ENCODE measurements at places on chromosomes 2 and 18.
A peak's percentile ranks its signal among the peaks of the same experiment; 100 is the strongest.

GRCh38 chr2:180254872-180255271 is 247.8 kb upstream of the CWC22 start:
- no peak for DNase-seq

GRCh38 chr2:108154366-108155061 is 85.3 kb upstream of the SULT1C3 start:
- no peak for DNase-seq

GRCh38 chr2:206442833-206443734 is at the start of gene ADAM23:
ADAM23 (plus strand) TSS chr2:206443532; CDS start chr2:206443867, 335 bp downstream.
- peak; percentile 11 for DNase-seq

- no peak for DNase-seq
Observed at GRCh38 chr18:4720518-4720917, 265.4 kb upstream of the DLGAP1 start.

GRCh38 chr2:241108271-241109209 is 6.5 kb upstream of the MTERF4 start:
- no peak for DNase-seq

GRCh38 chr2:190627448-190628412 is 21.2 kb upstream of the NAB1 start:
- DNase-seq = no peak

- no peak for DNase-seq
Observed at GRCh38 chr18:31146809-31147208, 15.8 kb downstream of the DSC1 start.

- DNase-seq = no peak
Observed at GRCh38 chr2:110714452-110715224, 17.7 kb upstream of the ACOXL start.

DNA sequence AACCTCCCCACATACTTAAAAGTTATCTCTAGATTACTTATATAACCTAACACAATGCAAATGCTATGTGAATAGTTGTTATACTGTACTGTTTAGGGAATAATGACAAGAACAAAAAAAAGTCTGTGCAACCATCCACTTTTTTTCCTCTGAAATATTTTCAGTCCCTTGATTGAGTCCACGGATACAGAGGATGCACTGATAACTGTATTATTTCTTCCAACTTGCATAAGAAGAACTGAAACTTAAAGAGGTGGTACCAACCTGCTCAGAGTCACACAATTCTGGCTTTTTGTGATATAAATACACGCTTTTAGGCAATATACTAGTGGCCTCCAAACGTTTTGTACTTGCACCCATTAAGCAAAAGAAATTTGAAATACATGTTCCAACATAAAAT is 1.4 kb downstream of the SMC6 start:
- no peak for DNase-seq

DNA sequence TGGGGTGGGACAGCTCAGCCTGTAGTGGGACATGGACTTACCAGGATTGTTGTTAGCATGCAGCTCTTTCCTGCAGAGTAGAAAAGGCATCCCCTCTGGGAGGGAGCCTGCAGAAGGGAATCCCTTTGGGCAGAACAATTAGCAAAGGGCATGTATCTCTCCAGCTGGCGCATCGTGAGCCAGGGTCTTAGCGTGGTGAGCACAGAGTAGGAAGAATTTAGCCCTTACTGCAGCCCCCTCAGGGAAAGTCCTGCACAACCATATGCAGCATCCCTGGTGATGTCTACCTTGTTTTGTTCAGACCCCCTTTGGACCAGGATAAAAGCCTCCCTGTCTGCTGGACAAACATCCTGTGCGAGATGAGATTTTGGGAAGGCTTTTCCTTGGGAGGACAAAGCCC is 292.1 kb downstream of the SLC4A3 start:
- no peak for DNase-seq

DNA sequence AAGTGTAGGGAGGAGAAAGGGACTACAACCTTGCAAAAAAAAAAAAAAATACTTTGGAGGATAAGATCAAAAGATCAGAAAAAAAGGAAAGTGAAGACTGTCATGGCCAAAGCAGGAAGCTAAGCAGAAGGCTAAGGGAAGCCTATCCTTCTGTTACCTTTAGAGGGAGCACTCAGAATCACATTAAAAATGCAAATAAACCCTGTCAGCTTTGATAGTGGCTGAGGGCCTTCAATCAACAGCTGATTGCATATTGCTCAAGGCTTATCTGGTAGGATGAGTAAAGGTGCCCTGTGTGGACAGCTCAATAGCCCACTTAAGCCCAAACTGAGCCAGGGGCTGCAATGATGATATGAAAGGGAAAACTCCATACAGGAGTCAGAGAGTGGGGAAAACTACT is 1021.2 kb downstream of the LRP1B start:
- DNase-seq = no peak

DNA sequence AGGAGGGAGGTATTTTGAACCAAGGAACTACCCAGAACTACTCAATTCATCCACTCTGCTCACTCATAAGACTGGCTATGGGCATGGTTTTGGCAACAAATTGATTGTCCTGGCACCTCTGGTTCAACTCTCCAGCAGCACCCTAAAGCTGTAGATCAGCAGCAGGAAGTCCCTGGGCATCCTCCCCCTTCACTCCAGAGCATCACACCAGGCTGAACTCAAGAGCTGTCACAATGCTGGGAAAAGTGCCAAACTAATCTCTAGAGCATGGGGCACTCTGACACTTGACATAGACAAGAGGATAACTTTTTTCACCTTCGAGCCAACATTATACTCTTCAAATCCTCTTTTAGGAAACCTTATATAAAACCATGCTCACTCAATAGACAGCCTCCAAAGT is 154.1 kb upstream of the RBBP8 start:
- DNase-seq = no peak

GRCh38 chr18:195651-196050 is 37.3 kb downstream of the USP14 start:
- no peak for DNase-seq

- DNase-seq = no peak
Observed at GRCh38 chr2:167729911-167730310, 517.5 kb downstream of the STK39 start.

- no peak for DNase-seq
Observed at GRCh38 chr2:15860051-15860663, 80.2 kb upstream of the MYCN start.

- DNase-seq = no peak
Observed at GRCh38 chr2:30708491-30709290, 98.6 kb downstream of the CAPN13 start.

GRCh38 chr18:76794326-76794725 is 28.0 kb upstream of the ZNF236 start:
- DNase-seq = no peak

DNA sequence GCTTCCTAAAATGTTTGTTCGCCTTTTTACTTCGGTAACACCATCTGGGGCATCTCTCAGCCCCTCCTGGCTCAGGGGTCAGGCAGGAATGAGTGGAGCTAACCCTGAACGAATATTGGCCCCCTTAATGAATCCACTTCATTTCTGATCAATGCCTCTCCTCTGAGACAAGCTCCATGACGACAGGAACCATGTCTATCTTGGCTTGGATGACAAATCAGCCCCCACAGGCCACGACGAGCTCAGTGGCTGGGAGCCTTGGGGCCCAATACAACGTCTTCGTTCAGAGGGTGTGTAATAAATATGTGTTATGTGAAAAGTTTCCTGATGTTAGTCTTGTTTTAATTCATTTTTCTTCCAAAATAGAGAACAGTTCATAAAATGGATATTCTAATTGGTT is 133.0 kb downstream of the COL6A3 start:
- DNase-seq = no peak

GRCh38 chr2:15539999-15540398 is 21.1 kb downstream of the NBAS start:
- no peak for DNase-seq

- no peak for DNase-seq
Observed at GRCh38 chr2:197576631-197577030, 60.8 kb downstream of the MOB4 start.

- no peak for DNase-seq
Observed at GRCh38 chr2:233384811-233385488, 30.7 kb downstream of the DGKD start.

GRCh38 chr18:45670281-45670962 is 53.6 kb upstream of the SLC14A1 start:
- DNase-seq = no peak

GRCh38 chr18:3830604-3831003 is 380.6 kb downstream of the TGIF1 start:
- DNase-seq = no peak

- DNase-seq = peak; percentile 4
Observed at GRCh38 chr2:232502911-232503808, 15.5 kb upstream of the ECEL1 start.

GRCh38 chr18:55001394-55002024 is 42.2 kb upstream of the CCDC68 start:
- no peak for DNase-seq

DNA sequence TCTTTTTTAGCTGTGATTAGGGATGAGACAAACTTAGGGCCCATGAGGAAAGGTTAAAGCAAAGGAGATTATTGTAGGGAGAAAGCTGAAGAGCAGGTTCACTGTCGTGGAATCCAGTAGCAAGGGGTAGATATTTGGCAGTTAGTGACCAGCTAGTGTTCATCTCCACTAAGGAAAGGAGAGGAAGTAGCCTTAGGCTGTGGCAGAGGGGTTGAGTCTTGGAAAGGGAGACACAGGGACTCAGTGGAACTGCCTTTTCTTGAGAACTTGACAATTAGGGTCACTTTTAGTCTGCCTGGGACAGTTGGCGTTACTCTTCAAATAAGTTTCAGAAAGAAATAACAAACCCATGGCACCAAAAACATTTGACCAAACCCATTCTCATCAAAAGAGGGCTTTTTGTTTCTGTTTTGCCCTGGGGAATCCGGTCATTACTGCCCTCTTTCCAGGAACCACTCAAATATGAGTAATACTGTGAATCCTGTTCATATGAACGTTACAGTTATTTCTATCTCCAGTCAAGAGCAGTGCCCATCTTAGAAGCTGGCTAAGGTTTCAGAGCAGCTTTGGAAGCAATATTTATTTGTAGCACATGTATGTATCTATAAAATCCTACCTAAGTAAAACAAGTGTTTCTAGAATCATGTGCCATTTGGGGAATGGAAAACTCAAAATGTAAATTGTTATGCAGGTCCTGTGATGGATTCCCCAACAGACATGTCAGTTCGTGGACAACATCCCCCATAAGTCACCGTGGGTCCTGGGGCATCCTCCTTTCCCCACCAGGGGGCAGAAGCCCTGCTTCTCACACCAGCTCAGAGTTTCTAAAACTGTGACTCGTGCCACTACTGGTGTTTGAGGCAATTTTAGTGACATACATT is 77.3 kb upstream of the PHLPP1 start:
- no peak for DNase-seq

- DNase-seq = no peak
Observed at GRCh38 chr2:227473122-227473461, 1.1 kb downstream of the AGFG1 start.

DNA sequence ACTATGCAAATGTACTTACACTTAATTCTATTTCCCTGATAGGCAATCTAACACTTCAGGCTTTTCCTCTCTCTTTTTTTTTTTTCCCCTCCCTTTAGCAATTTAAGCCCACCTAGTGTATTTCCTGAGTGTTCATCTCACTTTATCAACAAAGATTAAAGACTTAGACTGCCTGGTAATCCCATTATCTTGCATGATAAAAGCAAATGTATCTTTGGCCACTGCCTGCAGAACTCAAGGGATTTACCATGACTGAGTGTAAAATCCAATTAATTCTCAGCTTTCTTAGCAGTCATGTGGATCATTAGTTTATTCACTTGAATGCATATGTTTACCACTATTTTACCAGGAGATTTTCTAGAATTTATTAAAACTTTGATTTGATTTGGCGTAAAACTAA is 1102.2 kb upstream of the GYPC start:
- no peak for DNase-seq

DNA sequence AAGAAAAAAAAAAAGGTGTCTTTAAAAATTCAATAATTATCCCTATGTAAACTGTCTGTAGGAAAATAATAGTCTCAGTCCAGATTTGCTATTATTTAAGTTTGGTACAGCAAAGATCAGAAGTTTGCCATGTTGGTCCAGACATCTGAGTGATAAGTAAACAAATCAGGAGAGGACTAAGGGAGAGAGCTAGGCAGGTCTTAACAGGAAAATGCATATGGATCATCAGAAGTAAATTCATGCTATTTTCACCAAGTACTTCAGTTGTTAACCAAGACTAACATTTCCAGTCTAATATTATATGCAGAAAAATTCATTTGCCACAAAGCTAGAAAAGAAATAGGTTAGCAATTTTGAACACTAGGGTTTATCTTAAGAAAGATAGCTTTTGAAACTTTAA is 95.0 kb upstream of the STK17B start:
- DNase-seq = no peak

DNA sequence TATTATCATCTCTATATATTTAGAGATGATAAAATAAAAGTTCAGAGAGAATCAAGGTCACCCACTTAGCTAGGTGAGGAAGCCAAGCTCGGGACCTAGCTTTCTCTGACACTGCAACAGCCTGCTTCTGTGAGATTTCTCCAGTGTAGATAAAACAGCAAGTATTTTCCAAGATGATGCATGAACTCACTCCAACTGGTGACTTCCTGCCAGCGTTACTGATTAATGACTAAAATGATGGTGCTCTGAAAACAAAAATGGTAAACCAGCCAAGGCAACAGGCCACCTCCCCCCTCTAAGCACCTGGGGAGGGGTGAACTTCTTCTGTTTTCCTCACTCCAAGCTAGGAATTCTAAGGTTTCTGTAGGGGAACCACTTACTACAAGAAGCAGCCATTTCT is 510.2 kb upstream of the ID2 start:
- no peak for DNase-seq

DNA sequence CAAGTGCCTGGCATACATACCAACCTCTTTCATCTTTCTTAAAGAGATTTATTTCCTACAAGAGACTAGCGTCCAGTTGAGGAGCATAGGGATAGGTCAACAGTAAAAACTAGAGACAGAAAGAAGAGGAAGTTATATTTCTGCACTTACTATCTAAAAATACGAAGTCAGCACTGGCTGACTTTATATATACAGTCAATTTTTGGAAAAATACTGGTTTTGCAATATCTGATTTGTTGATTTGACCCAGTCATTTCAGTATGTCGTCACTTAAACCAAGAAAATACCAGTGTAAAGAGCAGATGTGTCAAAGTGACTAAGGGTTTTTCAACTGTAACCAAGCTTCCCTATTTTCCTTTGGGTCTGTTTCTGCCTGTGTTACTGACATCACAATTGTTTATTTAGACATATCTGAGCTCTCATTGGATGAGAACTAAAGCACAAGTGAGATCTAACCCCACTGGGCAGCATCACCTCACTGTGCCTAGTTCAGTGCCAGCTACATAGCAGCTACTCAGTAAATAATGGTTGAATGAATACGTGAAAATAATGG is 23.0 kb downstream of the CYTIP start:
- no peak for DNase-seq

- DNase-seq = no peak
Observed at GRCh38 chr2:183088061-183088460, 9.5 kb downstream of the DUSP19 start.

DNA sequence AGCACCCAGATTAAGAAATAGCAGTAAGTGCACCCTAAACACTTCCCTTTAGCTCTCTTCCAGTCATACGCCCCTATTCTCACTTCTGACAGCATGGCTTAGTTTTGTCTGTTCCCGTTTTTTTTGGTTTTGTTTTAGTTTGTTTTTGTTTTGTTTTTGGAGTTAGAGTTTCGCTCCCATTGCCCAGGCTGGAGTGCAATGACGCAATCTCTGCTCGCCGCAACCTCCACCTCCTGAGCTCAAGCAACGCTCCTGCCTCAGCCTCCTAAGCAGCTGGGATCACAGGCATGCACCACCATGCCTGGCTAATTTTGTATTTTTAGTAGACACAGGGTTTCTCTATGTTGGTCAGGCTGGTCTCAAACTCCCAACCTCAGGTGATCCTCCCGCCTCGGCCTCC is 2067.7 kb downstream of the SUCLG1 start:
- DNase-seq = no peak
